ENCODE measurements at places on chromosomes 5 and 9.

DNA sequence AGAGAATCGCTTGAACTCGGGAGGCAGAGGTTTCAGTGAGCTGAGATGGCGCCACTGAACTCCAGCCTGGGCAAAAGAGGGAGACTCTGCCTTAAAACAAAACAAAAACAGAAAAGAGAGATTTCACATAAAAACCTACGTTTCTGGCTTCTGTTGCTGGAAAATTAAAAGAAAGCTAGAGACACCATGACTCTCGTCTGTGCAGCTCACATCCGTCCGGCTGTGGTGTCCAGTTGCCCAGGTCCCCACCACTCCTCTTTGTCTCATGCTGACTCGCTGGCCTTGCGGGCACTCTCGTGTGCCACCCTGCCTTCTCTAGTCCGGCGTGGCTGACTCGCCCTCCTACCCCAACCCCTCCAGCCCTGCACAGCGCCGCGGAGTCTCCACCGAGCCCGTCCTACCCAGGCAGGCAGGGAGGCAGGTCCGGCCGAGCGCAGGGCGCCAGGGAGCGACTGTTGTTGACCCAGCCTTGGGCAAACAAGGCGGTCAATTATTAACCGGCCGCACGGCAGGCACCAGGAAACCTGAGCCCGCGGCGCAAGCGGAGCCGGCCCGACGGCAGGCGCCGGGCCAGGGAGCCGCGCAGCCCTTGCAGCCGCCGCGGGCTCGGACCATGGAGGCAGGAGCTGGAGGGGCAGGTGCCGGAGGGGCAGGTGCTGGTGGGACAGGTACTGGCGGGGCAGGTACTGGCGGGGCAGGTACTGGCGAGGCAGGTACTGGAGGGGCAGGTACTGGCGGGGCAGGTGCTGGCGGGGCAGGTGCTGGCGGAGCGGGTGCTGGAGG lies at the start of gene PRRT1B:
TSS of gene PRRT1B (plus strand) at position 521 of the 783 bp plus-strand sequence. CDS start at position 614, 93 bp downstream.
- no peak for DNase-seq

DNA sequence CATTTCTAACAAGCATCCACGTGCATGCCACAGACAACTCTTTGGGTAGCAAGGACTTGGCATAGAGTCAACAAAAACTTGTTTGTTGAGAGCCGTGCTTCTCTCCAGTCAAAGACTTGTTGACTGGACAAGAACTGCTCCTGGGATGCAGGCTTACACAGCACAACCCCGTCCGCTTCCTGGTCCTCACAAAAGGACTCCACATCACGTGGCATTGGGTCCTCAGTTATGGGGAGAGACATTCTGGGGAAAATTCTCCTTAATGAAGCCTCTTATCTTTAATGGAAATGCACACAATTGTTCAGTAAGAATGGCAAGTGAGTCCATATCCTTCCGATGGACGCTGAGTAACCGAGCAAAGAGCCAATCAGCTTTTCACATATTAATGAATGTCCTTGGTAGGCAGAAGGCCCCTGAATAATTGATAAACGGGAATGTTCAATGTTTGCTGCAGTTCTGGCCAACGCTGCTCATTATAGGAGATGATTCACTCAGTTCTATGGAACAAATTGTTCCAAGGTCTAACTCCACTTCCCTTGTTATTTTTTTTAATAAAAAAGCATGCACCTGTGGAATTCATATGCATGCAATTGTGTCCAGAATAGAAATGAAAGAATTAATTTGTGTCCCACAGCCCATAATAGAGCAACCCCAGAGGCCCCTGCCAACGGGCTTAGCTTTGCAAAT lies 97.0 kb upstream of the ZNF366 start:
- DNase-seq: no peak

DNA sequence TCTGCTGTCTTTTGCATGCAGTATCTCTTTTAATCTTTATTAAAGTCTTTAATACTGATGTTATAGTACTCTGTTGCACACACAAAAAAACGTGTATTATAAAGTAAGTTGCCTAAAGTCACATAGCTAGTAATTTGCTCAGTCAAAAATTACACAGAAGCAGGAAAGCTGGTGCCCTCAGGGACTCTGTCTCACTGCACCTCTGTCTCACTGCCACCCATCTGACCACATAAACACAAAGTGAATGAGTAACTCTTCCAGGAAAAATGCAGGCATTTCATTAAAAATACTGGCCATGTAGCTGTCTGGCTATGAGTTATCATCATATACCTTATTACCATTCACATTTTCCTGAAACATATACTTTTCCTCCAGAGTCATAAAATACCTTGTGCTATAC lies 591.7 kb downstream of the CSNK1G3 start:
- DNase-seq: no peak

DNA sequence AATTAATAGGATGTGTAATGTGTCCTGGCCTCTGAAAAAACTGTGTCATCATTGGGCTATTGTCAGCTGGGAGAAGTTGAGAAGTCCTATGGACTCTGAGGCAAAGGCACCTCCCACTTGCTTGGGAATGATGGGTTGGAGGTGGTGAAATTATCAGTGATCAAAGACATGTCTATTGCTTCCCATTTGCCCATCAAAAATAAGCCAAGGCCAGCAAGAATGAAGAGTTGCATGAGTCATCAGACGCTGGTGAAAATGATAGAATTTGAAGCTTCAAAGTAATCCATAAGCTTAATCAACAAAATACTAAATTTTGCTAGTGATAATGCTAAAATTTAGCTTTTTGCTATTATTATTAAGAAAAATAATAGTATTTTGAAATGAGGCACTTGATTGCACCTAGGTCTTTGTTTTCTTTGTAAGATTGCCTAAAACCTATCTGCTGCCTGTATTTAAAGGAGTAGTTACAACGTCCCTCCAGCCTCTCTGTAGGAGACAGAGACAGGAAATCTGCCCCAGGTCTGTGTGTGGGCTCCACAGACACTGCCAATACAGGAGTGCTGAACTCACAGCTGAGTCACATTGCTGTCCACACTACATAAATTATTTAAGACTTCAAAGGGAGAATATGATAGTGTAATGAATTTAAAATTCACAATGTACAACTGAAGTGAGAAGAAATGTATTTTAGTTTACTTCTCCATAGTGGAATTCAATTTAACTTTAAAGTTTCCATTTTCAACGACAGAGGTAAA lies 48.4 kb upstream of the APC start:
- DNase-seq: no peak

GRCh38 chr5:162529886-162530285 lies 462.3 kb downstream of the GABRG2 start:
- no peak for DNase-seq

DNA sequence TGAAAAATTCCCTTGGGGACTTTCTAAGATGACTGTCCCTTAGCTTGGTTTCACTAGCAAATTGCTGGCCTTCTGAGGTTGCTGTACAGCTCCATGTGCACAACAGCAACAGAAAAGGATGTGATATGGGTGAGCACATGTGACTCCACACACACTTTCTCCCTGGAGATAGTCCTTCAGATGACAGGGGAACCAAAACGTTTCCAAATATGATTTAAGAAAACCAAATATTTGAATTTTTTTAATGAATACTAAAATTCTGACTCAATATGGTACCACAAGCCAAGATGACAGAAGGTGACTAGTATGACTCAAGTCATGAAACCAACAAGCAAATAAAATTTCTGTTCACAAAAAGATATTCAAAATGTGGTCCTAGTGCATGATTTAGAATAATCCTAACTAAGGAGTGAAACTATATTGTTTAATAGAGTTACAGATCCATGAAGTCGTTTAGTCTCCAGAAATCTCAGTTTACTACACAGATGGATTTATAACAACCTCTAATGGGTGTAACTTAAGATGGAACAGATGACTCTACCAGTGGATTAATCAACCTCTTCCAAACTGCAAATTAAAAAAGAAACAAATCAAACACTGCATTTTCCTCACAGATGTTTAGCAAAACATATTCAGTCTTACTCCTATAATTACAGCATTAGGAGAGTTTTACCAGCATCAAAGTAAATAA lies 144.8 kb upstream of the PIK3R1 start:
- no peak for DNase-seq

DNA sequence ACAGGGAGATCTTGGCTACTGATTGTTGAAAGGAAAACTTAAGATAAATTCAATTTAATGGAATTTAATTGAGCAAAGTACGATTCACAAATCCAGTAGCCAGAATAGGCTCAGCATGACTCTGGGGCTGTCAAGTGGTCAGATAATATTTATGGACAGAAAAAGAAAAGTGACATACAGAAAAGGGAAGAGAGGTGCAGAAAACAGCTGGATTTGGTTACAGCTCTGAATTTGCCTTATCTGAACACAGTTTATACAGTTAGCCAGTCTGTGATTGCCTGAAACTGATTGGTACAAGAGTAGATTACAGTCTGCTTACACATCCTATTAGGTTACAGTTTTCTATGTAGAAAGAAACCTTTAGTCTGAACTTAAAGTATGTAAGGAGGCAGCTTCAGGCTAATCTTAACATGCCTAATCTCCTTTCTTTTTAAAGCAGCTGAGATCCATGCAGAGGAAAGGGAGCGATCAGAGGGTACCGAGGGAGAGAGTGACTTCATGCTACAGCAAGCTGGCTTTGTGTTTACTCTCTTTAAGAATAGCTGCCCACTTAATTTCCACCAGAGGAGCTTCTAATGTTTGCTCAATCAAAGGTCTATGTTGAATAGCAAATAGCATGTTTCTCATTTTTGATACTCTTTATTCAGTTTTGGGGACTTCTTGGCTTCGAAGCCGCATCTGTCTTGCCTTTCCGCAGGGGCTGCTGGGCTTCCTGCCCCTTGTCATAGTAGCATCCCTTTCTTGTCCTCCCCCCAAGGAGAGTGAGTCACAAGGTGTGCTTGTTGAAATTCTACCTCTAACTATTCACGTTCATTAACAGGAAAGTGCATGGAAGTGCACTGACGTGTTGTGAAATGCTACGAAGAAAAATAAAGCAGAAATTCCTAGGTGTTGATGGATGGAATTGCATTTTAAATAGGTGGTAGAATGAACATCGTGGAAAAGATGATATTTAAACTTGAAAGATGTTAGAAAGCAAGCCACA lies 761.2 kb downstream of the TAF11L14 start:
- DNase-seq: no peak

GRCh38 chr5:82046276-82046647 lies 74.4 kb downstream of the ATG10 start:
- no peak for DNase-seq

DNA sequence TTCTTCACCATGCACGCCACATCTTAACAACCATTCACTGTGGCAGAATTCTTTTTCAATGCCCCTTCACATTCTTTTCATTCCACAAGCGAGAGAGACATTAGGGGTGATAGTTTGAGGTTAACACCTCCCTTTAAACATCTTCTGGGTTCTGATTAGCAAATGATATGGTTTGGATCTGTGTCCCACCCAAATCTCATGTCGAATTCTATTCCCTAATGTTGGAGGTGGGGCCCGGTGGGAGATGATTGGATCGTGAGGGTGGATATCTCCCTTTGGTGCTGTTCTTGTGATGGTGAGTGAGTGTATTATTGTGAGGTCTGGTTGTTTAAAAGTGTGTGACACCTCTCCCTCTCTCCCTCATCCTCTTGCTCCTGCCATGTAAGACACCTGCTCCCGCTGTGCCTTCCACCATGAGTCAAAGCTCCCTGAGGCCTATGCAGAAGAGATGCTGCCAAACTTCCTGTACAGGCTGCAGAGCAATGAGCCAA lies 46.1 kb upstream of the RAI14 start:
- no peak for DNase-seq

DNA sequence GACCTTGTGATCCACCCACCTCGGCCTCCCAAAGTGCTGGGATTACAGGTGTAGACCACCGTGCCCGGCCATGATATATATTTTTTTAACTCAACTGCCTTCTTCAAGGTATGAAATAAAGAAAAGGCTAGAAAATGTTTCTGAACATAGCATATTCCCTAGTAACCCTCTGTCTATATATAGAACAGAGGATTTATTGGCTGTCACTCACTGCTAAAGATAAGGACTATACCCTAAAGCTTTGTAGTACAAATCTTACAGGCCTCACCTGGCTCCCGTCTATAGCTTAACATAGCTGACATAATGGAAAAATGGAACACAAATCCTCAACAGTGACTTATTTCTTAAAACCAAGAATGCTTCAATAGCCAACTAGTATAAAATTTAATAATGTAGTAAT lies 14.2 kb downstream of the SGTB start:
- no peak for DNase-seq

DNA sequence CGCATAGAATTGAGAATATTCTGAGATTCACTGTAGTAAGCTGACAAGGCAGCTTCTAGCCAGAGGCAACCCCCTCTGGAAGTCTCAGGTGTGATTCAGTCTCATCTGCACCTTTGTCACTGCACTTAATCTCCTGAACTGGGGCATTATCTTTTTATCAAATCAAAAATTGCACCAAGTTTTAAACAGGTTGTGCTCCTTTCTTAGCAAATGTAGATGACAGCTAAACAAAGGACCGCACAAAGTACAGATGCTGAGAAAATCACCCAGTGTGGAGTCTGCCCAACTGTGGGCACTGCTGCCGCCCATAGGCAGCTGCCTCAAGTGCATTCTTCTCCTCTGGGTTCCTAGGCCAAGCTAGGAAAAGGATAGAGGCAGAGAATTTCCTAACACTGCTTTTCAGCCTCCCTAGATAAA lies 51.1 kb downstream of the STARD4 start:
- no peak for DNase-seq

GRCh38 chr5:148794275-148794674 lies 32.1 kb upstream of the ADRB2 start:
- no peak for DNase-seq

- no peak for DNase-seq
These were observed 42.4 kb downstream of the CPLANE1 start for GRCh38 chr5:37206736-37207135.

DNA sequence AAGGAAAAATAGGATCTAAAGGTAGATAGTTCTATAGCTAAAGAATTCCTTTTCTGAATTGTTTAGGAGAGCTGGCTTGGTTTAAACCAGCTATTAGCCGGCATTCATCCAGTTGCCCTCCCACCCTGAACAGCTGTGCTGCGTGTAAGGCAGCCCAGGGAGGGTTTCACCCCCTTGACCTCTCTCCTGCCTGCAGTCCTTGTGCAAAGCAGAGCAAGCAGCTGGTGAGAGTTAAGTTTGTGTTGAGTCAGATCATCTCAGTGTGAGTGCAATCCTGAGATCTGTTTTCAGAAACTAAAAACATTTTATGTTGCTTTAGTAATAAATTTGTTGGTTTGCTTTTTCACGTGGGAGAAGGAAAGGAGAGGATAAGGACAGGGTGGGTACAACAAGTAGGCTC lies 13.0 kb downstream of the SLC25A25 start:
- DNase-seq: no peak

DNA sequence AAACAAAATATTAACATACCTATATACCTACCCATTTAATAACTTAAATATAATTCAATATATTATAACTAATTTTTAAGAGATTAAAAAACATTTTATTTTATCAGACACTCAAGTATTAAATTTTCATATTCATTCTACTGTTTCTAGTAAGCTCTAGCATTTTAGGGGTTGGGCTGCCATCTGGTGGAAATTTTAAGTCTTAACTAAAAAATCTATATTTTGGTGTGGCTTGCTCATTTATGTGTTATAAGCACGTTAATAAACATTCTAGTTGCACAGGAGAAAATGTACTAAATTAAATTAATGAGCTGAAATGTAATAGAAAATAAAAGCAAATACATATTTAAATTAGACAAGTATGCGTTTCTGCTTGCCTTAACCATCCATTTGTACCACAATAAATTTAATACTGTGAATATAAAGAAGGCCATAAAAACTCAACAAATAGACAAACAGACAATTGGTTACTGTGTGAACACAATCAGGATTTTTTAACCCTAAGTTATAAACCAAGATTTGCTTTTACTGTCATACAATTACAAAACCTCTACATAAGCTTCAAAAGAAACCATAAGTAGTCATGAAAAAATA lies 1728.3 kb upstream of the CDH9 start:
- no peak for DNase-seq

Measured in stimulated activated CD8-positive, alpha-beta memory T cell treated with anti-CD3 and anti-CD28 coated beads, Interleukin-7, amount 100 ng/mL, for 1 hour (primary cell).